ENCODE measurements at places on chromosomes 1 and 21. TPM values are rescaled to one million over a fixed set of nuclear protein-coding genes. Genes with fewer than 3 reads are reported as not detected.

DNA sequence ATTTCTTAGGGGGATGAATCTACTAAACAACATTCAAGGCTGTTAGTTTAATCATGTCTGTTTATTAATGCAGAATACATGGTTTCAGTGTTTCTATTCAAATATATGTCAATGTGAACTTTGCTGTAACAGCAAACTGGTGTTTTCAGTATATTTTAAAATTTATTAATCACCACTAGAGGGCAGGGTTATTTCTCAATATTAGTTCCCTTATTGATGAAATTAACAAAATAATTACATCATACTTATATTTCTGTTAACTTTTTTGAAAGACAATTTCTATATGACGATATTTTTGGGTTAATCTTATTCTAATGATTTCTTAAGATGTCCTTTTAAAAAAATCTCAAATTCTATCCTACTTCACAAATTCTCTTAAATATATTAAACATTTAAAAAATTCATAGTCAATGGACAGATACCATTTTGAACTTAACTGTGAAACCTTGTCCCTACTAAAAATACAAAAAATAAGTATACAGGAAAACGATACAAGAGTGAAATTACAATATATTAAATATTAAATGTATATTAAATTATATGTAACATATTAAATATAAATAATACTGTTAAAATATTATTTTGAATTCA, 1034.1 kb upstream of the PRMT6 start:
- no peak for DNase-seq

ELF3 gene
- total RNA-seq = 1,345 TPM

DNA sequence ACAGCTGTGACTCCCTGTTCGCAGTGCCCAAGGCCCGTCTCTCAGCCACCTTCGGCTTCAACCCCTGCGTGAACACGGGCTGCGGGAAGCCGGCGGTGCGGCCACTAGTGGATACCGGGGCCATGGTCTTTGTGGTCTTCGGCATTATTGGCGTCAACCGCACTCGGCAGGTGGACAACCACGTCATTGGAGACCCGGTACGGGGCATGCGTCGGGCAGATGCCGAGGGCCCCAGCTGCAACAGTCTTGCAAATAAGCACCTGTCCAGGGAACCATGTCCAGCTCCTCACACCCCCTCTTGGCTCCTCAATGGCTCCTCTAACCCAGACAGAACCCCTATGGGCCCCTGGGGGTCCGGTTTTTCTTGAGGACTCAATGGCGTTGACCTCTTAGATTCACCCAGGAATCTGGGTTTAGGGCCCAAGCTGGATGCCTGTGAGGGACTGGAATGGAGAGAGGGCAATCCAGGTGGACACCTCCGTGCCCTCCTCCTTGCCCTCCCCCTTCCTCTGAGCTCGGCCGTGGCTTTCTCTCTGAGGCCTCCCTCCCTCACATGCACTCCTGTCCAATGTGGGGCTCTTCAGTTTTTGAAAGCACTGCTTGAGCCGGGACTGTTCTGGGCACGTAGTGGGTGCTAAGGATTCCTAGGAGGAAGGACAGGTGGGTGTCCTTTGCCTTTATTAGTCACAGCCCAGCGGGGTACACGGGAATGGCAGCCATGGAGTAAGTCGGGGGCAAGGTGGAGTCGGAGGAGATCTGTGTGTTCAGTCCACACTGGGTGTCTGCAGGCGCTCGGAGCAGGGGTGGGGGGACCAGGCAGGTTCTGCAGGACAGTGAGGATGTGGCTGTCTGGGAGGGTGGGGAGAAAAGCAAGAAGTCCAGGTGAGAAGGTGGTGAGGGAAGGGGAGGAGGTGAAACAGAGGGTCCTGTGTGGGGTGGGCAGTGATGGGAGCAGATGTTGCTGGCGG, 51.1 kb downstream of the DISP3 start:
- peak; percentile 38 for DNase-seq

DNA sequence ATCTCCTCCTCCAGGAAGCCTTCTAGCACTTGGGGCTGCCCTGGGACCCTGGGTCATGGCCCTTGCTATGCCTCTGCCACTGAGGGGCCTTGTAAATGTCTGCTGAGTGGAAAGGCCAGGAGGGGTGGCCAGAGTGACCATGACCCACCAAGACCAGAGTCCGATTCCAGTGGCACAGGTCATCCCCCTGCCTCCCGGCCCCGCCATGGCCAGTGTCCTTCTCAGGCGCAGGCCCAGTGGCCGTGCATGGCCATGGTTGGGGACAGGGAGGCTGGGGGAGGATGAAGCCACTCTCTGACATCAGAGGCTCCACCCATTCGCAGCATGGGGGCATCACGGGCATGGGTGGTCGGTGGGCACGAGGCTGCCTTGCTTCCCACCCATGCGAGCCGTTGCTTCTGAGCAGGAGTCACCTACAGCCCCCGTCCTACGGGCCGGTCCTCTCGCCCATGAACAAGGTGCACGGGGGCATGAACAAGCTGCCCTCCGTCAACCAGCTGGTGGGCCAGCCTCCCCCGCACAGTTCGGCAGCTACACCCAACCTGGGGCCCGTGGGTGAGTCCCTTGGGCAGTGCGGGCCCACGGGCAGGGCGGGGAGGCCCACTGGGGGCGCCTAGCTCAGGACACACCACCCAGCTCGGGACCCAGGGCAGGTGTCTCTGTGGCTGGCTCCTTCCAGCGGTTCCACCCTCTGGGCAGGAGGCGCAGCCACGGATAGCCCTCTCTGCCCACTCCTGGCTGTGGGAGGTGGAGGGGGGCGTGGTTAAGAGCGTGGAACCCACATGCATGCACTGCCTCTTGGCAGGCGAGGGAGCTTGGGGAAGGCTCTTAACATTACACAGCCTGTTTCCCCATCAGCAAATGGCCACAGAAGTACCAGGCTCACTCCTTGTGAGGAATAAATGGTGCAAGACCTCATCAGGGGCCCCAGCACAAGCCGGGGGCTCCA, 22.4 kb upstream of the CCDC27 start:
- no peak for DNase-seq

JAM2 gene
- total RNA-seq = 17.4 TPM

DNA sequence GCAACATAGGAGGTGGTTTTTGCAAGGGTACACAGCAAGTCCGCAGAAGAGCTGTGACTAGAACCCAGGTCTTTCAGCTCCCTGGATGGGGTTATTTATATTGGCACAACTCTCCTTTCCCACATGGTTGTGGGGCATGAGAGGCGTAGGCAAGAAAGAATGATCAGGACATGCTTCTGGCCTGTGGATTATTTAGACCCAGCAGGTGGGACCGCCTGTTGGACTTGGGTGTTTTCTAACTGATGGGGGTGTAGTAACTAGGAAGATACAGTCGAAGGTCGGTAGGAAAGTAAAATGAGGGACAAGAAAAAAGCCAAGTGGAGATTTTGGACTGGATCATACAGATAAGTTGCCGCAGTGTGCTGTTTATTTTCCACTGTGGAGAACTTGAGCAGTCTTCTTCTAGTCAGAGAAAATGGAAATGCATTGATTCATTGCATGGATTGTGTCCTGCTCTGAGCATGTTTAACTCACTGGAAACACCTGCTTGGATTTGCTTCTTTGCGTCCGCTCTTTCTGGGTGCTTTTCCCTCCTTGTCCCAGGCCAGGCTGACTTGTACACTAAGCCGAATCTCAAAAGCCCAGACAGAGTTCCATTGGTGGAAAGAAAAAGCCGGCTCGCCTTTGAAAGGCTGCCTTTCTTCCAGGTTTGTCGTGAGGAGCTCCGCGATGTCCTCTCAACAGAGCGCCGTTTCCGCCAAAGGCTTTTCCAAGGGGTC, 592 bp downstream of the CRCT1 start:
- DNase-seq = no peak

- no peak for DNase-seq
These were observed 21.2 kb upstream of the ERO1B start for GRCh38 chr1:236302941-236303340.
